Amniotic epithelial cell (primary cell): ENCODE measurements at places on chromosomes 7 and 10.

GRCh38 chr10:100826983-100827818 is 81.8 kb downstream of the PAX2 start:
- DNase-seq, result no peak

- DNase-seq, result no peak
These were observed 23.9 kb upstream of the PTPRN2 start for GRCh38 chr7:158611541-158611940.

- no peak for DNase-seq
These were observed 100.2 kb downstream of the PTPRE start for GRCh38 chr10:128007056-128007455.

DNA sequence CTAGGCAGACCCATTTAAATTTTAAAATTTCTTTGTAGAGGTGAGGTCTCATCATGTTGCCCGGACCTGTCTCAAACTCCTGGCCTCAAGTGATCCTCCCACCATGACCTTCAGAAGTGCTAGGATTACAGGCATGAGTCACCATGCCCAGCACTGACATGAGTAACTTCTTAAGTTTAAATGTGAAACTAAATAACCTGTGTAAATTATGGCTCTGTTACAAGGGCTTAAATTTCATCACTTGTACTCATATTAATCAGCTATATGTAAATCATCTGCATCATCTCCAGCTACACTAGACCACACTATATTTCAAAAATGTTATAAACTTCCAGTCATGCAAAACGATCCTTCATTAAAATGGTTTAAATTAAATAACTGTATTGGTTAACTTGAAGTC is 56.1 kb downstream of the ATAD1 start:
- DNase-seq, result peak; percentile 98

- no peak for DNase-seq
These were observed 40.6 kb downstream of the MGAM2 start for GRCh38 chr7:142152076-142152475.

- no peak for DNase-seq
These were observed 101.4 kb upstream of the GLI3 start for GRCh38 chr7:42338231-42338915.
